ENCODE measurements at places on chromosomes 1 and 21.

- DNase-seq: no peak
These were observed 254.8 kb upstream of the DEPDC1 start for GRCh38 chr1:68751723-68752122.

- DNase-seq: no peak
These were observed at the start of gene NT5C1A for GRCh38 chr1:39671793-39672550. NT5C1A (minus strand) TSS chr1:39672107; CDS start chr1:39672038, 69 bp downstream.

GRCh38 chr1:156868341-156868740 lies 7.7 kb downstream of the NTRK1 start:
- DNase-seq: no peak

DNA sequence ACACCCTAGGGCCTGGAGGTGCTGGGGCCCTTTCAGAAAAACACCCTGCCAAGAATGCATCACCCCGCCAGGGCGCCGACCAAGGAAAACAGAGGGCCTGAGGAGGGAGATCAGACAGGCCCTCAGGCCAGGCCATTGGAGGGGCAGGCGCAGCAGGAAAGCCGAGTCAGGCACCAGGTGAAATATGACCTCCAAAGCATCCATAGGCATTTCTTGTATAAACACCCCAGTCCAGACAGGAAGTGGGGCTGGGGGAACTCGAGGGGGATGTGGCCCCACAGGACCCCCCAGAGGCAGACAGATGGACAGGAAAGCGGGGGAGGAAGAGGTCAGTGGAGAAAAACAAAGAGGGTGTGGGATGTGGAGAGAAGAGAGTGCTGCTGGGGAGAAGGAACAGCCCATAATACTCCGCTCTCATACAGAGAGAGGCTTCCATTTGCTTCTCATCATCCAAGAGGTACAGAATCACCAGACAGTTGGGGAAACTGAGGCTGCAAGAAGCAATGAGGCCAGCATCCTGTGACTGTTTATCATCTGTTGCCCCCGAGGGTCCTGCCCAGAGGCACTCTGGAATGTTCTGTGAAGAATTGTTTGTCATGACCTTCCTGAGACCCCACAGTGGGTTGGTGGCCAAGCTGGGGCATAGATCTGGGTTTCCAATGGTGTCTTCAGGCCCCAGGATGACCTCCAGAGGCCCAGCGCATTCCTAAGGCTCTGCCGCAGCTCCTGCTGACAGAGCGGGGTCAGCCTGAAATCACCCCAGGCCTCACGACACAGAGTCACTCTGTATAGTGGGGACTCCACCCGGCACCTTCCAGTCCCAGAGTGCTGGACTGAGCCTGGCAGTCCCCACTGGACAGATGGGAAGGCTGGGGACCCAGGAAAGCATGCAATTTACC lies 18.0 kb downstream of the TRIM62 start:
- no peak for DNase-seq

- DNase-seq: no peak
These were observed 16.2 kb upstream of the LIN9 start for GRCh38 chr1:226325178-226325577.

- no peak for DNase-seq
These were observed 7.2 kb downstream of the ADPRS start for GRCh38 chr1:36095760-36096405.

DNA sequence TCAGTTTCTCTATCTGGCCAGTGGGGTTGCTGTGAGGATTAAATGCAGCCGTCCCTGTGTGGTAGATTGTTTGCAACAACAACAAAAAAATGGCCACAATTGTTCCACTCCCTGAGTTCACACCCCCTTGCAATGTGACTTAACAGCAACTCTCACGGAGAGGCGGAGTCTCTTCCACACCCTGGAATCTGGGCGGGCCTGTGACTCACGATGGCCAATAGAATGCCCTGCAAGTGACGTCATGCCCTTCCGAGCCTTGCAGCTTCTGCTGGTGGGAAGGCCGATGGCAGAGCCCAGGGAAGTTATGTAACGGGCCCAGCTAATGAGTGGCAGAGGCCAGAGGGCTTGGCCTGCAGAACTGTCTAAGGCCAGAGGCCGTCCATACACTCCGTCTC lies 87.9 kb downstream of the RIPK4 start:
- no peak for DNase-seq

DNA sequence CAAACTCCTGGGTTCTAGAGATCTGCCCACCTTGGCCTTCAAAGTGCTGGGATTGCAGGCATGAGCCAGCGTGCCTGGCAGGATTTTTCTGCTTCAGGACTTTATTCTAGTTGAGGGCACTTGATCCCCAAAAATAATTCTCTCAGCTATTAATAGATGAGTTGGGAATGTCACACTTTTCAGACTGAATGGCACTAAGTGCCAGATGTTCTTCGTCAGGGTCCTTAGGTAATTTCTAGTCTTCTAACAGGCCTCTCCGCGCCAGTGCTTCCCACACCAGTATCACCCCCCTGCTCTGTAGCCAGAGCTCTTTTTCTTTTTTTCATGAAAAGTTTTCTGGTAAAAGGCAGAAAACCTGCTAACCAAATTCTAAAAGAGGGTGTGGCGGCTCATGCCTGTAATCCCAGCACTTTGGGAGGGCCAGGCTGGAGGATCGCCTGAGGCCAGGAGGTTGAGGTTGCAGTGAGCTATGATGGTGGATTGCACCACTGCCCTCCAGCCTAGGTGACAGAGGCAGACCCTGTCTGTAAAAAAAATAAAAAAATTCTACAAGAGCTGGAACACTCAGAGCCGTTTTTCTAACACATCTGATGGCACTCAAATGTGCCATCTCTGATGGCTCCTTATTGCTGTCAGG lies 6.1 kb upstream of the SARS1 start:
- DNase-seq: no peak

DNA sequence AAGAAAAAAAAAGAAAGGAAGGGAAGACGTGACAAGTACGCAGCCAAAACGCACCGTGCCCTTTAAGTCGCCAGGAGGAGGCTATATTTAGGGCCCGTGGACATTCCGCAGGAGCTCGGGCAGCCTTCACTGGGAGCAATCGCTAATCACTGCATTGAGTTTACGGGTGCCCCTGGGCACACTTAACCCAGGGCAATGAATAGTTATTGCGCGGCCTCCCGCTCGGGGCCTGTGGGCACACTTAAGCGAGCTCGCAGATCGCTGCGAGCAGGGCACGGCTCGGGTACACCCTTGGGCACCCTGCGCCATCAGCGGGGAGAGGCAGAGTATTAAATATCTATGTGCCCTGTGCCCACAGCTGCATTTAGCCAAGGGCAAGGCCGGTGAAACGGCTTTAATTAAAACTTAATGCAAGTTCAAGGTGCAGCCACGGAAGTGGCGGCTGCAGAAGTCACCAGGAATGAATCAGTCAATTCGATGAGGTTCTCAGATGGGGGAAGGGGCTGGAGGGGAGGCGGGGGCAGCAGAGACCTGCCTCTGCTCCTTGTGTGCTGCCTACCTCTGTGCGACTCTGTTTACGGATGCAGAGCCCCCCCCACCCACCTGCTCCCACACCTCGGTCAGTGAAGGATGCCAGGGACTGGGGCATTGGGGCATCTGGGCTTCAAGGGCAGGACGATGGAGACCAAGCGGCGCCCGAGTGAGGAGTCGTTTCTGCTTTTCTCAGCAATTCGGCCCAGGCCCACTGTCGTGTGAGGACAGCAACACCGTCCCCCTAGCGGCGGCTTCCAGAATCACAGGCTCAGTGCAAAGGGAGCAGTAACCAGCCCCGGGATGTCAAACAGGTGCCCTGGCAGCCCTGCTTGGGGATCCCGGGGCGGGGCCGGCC lies 51.8 kb upstream of the TARDBP start:
- peak; percentile 91 for DNase-seq

DNA sequence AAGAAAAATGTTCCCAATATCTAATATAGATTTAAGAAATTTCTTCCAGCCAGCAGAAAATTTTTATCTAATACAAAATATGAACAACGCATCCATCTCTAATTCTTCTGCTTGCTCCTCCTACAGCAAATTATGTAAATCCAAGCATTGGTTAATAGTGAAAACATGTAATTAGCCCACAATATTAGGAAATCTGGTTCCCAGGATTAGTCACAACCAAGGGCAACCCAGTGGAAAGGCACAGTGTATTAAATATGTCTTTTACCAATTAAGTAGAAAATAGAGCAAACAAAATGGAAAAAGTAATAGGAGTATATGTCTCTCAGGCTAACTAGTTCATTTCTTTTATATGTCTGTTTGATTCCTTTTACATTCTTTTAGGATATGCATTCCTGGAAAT lies 59.4 kb upstream of the IFI44L start:
- no peak for DNase-seq

- no peak for DNase-seq
These were observed 35.9 kb upstream of the ATP5PO start for GRCh38 chr21:33951276-33952178.

DNA sequence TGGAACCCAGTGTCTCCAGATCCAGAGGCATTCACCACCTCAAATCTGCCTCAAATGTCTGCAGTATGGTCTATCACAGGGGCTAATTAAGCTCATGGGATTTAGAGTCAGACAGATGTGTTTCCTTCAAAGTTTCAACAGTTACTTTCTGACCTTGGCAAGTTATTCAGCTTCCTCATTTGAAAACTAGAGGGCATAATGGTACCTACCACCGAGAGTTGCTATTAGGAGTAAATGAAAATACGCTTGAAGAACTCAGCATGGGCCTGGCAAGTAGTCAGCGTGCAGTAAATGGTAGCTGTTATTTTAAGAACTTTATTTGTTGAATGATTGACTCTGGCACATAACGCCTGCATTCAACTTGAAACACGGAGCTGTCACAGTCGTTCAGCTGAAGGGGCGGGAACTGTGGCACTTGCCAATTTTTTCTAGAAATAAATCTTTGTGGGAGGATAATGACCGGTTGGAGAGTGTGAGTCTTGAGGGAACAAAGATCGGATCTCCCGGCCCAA lies 1.2 kb upstream of the CAP1 start:
- no peak for DNase-seq

DNA sequence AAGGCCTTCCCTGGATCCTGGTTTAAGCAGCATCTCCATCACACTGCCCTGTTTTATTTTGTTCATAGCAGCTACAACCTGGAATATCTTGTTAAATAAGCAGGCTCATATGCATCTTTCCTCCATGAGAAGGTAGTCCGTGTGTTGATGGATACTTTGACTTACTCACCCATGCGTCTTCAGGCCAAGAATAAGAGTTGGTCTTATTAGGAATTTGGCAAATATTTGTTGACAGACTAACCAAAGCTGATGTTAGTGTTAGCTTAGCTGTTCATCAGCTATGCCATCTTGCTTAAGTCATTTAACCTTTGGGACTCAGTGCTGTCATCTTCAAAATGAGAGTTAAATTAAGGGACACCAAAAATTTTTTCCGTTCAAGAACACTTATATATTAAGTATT lies 59.2 kb downstream of the SASS6 start:
- DNase-seq: no peak

DNA sequence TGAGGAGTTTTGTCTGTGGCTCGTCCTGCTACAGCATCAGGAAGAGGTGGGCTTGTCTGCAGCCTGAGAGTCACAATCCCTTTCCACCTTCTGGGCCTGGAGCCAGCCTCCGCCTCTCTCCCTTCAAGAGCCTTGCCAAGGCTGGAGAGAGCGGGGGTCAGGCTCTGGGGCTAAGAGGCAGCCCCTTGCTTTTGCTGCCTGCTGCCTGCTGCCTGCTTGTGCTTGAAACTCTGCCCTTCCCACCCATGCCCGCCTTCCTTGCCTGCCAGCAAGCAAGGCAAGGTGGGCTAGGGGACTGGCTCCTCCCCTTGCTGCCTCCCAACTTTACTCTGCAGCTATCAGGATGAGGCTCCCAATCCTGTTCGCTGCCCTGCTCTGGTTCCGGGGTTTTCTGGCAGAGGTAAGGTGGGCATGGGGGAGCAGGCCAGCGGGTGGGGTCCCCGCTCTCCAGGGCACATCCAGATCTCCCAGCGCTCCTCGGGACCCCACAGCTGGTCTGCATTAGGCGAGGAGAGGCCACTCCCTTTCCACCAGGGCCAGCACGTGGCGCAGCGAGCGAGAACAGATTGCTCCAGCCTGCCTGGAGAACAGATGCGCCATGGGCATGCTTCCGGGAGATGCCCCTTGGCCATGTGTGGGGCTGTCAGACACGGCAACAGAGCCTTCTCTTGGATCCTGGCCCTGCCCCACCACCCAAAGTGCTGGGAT lies 7.5 kb upstream of the PTPN7 start:
- no peak for DNase-seq

- no peak for DNase-seq
These were observed 27.0 kb upstream of the ABCG1 start for GRCh38 chr21:42191696-42192595.

- DNase-seq: no peak
These were observed 954 bp downstream of the RSBN1 start for GRCh38 chr1:113811156-113811887.

DNA sequence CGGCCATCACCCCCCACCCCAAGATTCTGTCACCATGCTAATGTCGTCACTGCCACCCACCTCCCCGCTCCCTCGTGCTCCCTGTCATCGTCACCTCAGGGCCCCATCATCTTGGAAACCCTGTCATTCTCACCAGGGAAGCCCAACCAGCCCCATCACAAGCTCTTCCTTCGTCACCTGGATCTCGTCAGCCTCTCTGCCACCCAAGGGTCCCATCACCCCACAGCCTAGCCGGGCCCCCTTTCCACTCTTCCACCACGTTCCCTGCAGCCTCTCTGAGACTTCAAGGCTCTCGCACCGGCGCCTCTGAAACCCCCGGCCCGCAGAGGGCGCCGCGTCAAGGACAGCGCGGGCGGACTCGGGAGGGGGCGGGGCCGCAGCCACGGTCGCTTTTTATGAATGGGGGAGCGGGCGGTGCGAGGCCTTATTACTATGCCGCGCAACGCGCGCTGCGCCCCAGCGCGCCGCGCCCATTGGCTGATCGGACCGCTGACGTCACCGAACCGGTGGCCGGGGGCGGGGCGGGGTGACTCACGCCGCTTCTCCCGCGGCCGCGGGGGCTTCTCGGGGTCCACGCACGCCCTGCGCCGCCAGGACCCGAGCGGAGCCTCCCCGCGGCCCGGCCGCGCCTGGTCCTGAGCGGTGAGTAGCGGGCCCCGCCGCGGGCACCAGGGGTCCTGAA lies at the start of gene GPR3:
GPR3 (plus strand) TSS at position 527 of the 682 bp plus-strand sequence. CDS start 1,177 bp downstream, outside the sequence.
- DNase-seq: peak; percentile 95

GRCh38 chr1:36562181-36562685 lies 79.5 kb upstream of the CSF3R start:
- DNase-seq: no peak

DNA sequence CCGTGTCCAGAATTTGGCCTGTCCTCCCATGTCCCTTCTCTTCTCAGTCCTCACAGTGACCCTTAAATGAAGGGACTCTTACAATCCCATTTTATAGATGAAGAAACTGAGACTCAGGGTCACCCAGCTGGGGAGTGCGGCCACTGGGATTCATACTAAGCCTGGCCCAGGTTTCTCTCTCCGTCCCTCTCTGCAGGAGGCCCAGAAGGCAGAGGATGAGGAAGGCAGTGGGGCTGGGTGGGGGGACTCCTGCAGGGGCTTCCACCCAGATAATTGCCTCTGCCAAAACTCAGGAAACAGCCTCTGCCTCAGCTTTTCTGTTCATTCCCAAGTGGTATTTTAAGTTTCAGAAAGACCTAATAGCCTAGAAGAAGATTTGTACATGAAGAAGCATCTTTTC lies 299.8 kb downstream of the MATN1 start:
- DNase-seq: no peak

All from stimulated activated CD4-positive, alpha-beta T cell treated with anti-CD3 and anti-CD28 coated beads, Interleukin-4, amount 100 ng/mL, for 48 hours (primary cell).